WTC11 (cell line): ENCODE measurements at places on chromosomes 5 and 9.

GRCh38 chr9:68802525-68803015, 97.5 kb downstream of the PIP5K1B start:
- no peaks in the 10 kb centered on the region for H3K27me3 ChIP-seq
- H3K27ac ChIP-seq: no peak overlapping the region
- DNase-seq: no peak
- H3K36me3 ChIP-seq: no peaks in the 10 kb centered on the region
- H3K4me3 ChIP-seq: no peak overlapping the region

DNA sequence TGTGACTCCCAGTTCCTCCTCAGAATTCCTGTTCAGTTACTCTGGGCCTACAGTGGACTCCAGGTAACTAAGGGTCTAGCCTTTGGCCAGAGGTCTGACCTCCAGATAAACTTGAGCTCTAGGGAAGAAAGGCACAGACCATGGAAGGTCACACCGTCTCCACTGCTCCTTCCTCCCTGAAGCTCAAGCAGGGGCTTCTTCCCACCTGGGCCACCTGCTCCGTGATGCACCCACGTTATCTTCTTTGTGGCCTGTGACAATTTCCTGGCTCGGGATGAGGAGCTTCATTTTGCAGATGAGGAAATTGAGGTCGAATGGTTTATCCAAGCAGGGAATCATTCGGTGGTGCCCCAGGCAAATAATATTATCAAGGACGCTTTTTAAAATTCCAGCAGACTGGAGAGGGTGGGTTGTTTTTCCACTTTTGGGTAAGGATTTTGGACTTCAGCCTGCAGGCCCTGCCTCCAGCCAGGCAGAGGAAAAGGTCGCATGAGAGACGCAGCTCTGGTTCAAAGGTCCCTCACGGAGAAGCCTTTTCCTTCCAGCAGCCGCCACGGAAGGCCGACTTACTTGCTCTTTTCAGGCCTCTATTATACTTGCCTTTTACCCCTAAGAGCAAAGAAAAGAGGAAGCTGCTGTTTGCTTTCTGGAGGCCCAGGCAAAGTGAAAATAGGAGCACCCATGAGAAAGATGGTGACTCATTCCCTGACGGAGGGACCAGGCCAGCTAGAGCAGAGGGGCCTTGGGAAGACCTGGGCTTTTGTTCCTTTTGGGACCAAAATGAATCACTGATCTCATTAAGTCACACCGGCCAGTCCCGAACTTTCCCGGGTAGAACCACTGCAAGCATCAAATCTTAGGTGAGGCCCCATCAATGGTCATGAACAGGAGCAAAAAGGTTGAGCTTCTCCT, 22.8 kb upstream of the DUSP1 start:
- H3K27me3 ChIP-seq: peaks cover 5% of the 10 kb centered on the region; the same call in 1 of the 2 replicates
- no peak overlapping the region for H3K4me3 ChIP-seq
- H3K27ac ChIP-seq: no peak overlapping the region
- H3K36me3 ChIP-seq: no peaks in the 10 kb centered on the region

DNA sequence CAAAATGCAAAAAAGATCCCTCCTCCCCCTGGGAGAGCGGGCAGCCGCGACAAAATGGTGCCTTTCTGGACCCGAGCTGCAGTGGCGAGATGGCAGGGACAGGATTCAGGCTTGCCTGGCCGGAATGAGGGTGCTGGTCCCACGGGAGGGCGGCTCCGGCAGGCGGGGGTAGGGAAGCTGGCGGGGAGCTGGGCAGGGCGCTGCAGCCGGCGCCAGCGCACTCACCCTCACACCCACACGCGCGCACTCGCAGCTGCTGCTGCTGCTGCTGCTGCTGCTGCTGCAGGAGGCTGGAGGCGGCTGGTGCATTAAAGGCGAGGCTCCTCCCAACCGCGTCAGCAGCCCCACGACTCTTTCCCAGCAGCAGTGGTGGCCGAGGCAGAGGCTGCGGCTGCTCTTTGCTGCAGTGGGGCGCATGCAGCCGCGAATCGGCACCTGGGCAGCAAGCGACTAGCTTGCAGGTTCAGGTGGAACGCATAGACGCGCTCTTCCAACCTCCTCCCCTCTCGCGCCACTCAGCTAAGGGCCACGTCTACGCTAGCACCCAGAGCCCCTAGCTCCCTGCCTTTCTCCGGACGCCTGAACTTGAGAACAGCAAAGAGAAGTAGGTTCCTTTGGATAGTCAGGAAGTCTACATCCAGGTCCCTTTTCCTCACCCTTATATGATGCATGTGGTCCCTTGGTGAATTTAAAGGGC, at the start of gene PPP2R2B:
Gene PPP2R2B, minus strand, starts transcription at position 282 of the 697 bp plus-strand sequence.
- H3K27ac ChIP-seq: no peak within 1 kb of the TSS
- H3K4me1 ChIP-seq: peaks cover 44% of the 10 kb centered on the region
- H3K36me3 ChIP-seq: no peaks in the 10 kb centered on the region
- H3K27me3 ChIP-seq: peaks cover 45% of the 10 kb centered on the region

- H3K4me1 ChIP-seq: peaks cover 32% of the 10 kb centered on the region
- H3K27ac ChIP-seq: no peak overlapping the region
- H3K4me3 ChIP-seq: no peak overlapping the region
- DNase-seq: no peak
- peaks cover 90% of the 10 kb centered on the region for H3K27me3 ChIP-seq
These were observed 56.3 kb downstream of the TMEM174 start for GRCh38 chr5:73229271-73229670.

GRCh38 chr9:130763331-130764171, 70.0 kb downstream of the EXOSC2 start:
- peaks cover 48% of the 10 kb centered on the region for H3K4me1 ChIP-seq
- no peaks in the 10 kb centered on the region for H3K27me3 ChIP-seq
- no peak for DNase-seq
- no peak overlapping the region for H3K27ac ChIP-seq
- H3K4me3 ChIP-seq: no peak overlapping the region
- no peaks in the 10 kb centered on the region for H3K36me3 ChIP-seq

GRCh38 chr9:15724016-15724415, 171.2 kb downstream of the CCDC171 start:
- no peak overlapping the region for H3K4me3 ChIP-seq
- no peak overlapping the region for H3K27ac ChIP-seq
- H3K36me3 ChIP-seq: no peaks in the 10 kb centered on the region
- no peak for DNase-seq
